Eye (tissue), 1 donor: ENCODE measurements at places on chromosomes 12 and 14.

DNA sequence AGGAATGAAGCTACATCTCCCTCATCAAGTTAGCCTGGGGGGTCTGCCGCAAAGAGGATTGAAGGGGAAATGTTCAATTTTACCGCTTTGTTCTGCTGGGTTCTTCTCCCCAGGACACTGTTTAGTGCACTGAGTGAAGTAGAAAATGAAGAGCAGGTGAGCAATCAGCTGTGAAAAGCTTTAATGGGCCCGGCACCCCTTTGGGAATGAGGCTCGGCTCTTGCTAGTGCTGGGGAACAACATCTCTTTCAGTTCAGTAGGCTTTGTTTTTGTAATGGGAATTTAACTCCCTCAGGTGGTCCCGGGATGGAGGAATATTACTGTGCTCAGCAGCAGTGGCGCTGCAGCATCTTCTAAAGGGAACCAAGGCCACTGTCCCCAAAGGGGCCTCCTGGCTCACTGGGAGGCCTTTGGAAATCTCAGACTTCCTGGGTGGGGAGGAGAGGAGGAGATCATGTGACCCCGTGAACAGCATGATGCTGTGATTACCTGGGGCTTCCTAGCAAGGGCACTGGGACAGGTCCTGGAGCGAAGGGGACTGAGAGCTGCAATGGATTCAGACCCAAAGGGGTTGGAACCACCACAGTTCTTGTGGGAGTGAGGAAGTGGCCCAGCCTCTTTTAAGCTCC lies 85.2 kb upstream of the MAX start:
- DNase-seq: peak; percentile 86

DNA sequence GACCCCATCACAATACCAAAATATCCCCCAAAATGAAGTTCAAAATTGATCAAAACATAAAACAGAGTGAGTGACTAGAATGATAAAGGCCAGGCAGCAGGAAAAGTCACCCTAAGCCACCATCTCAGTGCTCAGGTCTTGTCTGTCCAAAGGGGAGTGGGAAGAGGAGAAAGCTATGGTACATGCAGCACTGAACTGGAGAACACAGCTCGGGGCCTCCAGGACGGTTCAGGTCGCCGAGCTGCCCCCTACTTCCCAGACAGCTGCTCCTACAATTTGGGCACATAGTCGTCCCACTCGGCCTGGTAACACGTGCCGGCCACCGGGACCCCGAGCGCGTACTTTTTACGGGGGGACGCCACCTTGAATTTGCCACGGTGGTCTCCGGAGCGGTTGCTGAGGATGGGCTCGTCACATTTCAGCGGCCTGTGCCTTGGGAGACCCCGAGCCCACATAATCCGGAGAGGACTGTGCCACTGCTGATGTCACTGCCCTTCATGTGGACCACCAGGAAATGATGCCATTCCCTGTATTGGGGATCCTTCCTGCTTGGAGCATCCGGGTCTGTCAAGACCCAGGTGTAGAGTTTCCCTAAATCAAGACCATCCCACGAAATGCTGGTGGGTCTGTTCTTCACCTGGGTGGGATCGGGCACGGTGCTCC lies 31.6 kb downstream of the AK7 start:
- DNase-seq: no peak

GRCh38 chr14:77033622-77034589 lies 5.4 kb upstream of the IRF2BPL start:
- peak; percentile 82 for DNase-seq

DNA sequence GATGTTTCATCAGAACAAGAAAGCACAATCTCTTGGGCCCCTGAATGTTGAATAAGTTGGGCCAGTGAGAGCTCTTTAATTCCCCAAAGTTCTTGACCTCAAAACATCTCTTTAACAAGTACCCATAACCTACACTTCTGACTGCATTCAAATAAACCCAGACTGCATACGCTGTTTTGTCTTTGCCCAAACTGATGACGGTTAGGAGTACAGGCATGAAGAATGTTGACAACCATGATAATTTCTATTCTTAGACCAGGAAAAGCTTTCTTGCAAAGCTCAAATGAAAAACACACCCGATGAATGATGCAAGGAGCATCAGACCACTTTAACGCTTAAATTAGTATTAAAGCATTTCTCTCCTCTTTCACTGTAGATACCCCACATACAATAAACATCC lies 11.7 kb upstream of the RAB3IP start:
- DNase-seq: no peak

GRCh38 chr12:53308276-53308675 lies 8.8 kb downstream of the MYG1 start:
- no peak for DNase-seq

GRCh38 chr12:104055686-104056388 lies 5.8 kb upstream of the GLT8D2 start:
- DNase-seq: no peak

GRCh38 chr14:89773644-89774316 lies 180.8 kb downstream of the EFCAB11 start:
- DNase-seq: peak; percentile 45

DNA sequence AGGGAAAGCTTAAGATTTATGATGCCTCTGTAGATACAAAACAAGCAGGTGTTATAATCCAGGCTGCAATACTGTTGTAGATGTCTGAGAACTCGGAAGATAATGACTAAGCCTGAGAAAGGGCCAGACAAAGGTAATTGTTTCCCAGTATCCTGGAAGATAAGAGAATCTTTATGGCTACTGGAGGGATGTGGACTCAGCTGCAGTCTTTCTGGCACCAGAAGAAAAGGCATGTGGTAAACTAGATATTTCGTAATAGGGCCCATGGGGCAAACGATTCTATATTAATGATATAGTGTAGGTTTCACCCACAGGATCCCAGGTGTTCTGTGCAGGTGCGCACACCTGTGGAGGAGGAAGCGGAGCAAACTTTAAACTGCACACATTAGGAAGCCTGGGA lies 9.2 kb upstream of the APOLD1 start:
- no peak for DNase-seq

DNA sequence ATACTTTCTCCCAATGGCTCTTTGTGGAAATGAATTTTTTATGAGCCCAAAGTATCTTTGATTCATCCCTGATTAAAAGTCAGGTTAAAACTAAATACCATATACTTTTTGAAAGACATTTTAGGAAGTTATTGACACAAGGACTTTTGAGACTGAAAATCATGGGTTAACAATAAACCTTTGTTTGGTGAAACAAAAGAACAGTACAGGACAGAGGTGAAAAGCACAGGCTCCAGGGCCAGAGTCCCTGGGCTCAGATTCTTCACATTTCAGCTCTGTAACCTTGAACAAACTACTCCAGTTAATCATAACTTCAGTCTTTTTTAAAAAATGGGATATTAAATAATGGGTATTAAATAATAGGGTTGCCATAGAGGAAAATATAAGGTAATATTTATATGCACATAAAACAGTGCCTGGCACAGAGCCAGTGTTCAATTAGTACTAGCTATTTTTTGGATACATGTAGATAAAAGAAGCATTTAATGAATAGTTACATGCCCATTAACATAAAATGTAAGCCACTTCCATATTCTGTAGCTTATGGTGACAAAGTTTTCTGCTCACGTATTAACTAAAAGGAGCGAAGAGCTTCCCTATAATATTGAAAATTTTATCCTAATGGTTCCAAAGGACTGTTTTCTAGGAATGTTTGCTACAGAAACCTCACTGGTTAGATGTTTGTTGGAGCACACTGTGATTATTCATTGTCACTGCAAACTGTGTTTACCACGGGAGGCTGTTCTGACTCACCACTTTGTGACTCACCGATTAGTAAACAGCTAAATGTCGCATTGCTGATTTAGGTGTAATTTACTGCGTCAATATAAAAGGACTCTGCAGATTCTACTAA lies 255.4 kb downstream of the DAD1 start:
- DNase-seq: no peak

GRCh38 chr14:33948869-33949408 lies 1.9 kb downstream of the EGLN3 start:
- DNase-seq: no peak

DNA sequence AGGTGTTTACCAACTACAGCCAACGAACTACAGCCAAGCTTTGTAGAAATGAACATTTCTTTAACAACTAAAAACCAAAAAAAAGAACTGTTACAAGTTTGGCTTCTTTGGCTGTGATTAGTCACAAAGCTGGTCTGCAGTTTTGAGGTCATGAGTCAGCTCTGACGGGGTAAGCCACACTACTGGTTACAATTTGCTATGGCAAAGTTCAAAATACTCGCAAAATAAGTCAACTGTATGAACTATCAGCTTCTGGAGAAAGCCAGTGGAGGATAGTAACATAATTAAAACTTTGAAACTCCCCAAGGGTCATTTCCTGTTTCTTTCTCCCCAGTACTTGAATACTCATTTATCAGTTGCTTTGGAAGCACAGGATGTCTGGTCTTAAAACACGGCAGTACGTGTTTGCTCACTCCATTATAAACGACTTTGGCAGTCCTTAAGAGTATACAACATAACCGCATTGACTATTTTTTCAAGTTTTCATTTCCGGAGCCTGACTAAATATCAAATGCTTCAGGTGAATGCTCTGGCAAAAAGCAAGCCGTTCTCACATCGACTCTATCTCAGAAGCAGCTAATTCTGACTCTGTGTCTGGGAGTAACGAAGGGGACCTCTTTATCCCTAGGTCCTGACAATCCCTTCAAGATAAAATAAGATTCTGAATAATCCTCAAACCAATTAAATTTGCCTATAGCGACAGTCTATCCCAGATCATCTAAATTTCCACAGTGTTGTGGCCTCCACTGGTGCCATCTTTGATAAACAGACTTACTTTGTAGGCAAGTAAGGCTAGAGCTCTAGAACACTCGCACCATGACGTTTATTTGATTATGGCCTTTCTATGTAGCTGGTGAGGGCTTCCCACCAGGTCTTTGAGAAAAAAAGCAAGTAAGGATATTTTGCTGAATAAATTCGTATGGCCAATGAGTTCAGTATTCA lies 10.6 kb downstream of the PHLDA1 start:
- no peak for DNase-seq

DNA sequence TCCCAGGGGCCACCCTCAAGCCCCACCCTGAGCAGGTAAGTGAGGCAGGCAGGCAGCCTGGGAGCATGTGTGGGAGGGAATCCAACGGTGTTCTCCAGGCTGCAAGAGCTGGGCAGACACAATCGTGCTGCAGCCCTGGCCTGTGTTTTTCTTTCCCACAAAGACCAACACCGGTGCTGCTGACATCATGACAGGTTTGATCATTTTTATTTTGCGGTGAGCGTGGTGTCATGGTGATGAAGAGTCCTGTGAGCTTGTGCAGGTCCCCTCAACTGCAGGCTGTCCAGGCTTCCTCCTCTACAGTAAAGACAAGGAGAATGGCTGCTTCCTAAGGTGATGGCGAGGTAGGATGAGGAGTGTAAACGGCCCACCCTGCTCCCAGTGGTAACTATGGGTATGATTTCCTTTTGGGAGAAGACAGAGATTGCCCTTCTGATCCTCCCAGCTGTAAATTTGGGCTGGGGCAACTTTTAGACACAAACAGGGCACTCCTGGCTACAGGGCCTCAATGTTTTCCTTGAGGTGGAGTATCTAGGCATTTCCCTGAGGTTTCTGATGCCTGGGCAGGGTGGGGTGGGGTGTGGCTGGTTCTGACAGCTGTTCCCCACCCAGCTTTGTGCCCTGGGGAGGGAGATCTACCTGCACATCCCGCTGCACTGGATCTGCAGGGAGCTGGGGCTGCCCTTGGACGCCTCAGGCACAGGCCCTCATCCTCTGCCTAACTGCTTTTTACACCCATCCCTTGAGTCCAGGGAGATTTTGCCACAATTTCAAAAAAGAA lies 109.1 kb downstream of the VCPKMT start:
- no peak for DNase-seq

DNA sequence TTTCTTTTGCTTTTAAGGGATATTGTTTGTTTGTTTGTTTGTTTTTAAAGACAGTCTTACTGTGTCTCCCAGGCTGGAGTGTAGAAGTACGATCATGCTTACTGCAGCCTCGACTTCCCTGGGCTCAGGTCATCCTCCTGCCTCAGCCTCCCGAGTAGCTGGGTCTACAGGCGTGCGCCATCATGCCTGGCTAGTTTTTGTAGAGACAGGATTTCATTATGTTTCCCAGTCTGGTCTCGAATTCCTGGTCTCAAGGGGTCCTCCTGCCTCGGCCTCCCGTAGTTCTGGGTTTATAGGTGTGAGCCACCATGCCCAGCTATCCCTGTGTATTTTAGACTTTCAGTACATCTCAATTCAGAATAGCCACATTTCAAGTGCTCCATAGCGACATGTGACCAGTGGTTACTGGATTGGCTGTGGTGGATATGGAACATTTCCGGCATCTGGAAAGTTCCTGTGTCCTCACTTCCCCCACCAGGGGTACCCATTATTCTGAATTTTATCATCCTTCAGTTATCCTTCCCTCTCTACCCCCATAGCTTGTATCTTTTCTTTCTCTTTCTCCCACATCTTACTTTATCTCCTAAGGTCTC lies 61.1 kb downstream of the HRK start:
- DNase-seq: peak; percentile 9

DNA sequence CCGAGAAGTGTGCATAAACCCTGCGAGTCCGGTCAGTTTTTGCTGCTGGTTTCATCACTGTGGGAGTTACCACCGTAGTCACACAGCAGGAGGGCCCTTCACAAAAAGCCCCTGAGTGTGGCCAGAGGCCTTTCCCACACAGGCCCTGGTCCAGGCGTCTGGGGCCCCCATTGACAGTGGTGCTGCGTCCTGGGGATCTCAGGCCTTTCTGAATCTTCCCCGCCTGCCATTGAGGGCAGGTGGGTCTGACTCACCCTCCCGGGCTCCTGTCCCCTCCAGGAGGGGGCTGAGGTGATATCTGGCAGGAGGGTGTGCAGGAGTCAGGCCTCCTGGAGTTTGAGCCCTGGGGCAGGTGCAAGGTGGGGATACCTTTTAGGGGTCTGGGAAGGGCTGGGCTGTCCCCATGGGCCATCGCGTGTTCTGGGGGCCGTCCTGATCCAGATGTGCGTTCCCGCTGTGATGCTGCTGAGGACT lies 358.5 kb downstream of the TMEM121 start:
- no peak for DNase-seq

- no peak for DNase-seq
Observed at GRCh38 chr14:98758440-98758839, 513.6 kb downstream of the BCL11B start.

DNA sequence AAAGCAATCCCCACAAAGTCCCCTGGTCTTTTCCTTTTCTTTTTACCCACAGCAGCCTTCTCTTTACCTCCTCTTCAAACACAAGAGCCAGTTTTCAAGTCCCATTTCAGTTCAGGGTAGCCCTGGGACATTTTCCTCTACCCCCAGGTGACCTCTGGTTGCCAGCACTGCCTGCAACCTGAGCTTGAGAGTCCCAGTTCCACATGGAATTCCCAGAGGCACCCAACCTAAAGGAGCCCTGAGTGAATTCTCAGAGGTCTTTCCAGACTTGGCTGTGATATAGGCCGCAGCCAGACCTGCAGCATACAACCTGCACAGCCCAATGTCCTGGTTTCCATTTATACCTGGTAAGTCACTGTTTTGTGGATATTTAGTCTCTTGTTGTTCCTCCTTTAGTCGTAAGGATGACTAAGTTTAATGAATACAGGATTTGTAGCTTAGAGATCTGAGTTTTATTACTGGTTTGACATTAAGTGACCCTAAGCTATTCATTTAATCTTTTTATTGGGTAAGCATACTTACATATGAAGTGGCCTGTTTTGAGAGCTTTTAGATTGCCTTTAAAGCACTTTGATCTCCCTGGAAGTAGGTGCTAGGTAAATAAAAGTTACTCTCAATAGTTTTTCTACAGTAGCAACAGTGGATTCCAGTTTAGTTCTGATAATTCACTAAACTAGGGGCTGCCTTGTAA lies 159.8 kb downstream of the TGFB3 start:
- DNase-seq: no peak
